ENCODE measurements at places on chromosomes 5 and 9.
A peak's percentile ranks its signal among the peaks of the same experiment; 100 is the strongest.

GRCh38 chr5:43017428-43017815 is 22.7 kb downstream of the ANXA2R start:
- DNase-seq, result no peak

DNA sequence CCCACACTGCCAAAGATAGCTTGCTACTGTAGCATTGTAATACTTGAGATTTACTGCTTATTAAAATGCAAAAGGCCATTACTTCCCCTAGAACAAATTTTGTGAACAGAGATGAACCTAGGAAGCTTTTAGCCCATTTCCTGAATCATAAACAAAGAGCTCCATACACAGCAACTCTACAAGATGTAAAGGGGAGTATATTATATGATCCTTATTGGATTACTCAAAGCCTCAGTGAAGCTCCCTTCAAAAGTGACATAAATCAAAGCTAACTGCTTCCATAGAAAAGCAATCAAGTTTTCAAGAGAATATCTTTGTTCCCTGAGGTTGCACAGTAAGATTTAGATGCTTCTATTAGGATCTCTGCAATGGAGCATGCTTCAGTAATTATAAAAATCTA is 629.8 kb downstream of the EFNA5 start:
- no peak for DNase-seq

DNA sequence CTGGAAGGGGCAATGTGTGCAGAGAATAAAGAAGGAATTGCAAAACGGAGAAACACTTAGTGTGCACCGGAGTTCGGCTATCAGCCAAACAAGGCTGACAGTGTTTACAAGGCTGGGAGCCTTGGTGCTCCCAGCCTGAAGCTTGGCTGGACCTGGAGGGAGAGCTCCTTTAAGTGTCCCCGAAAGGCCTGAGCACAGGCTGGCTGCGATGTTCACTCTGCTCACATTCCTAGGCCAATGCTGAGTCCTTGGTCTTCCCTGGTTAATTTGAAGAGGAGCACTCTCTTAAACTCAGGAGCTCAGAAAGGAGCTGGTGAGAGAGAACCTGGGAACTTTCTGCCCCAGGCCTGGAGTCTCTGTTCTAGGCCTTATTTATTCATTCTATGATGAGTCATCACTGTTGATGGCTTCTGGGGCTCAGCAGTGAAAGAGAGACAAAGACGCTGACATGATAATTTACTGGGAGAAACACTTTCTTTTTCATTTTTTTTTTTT is 88.6 kb upstream of the MYO10 start:
- no peak for DNase-seq

DNA sequence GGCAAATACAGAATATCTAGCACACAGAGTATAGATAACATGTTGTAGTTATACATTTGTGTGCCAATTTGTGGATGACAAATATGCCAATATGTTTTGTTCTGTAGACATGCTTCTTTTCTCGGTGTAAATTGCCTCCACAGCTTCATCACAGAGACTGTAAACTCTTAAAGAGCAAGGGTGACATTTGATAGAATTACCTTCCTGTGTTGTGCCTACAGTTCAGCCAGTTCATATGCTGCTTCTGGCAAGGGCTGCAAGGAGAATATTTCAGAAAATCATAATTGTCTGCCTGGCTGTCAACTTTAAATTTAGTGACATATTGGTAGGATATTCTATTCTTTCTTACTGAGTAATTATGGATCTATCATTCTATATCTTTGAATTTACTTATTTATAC is 155.1 kb downstream of the MAT2B start:
- no peak for DNase-seq

- DNase-seq, result no peak
Observed at GRCh38 chr5:67215519-67216471, 19.2 kb upstream of the CD180 start.

DNA sequence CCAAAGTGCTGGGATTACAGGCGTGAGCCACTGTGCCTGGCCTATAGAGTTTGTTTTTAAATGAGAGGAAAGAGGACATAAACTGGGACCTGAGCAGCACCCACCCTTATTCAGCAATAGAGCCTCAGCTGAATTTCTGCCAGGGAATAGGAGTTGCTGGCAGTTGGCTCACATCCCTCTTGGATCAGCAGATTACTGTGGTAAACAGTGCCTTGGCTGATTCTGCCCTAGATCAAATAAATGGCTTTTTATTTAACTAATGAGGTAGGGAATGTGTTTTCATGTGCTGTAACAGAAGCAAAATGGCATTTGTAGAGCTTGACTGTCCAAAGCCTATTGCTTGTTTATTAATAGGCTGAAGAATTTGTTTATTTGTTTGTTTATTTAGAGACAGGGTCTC is 2.1 kb downstream of the ARHGEF37 start:
- DNase-seq, result no peak

GRCh38 chr9:26339796-26340195 is 552.8 kb downstream of the CAAP1 start:
- no peak for DNase-seq

- no peak for DNase-seq
Observed at GRCh38 chr9:131276891-131277286, 579 bp upstream of the FAM78A start.

DNA sequence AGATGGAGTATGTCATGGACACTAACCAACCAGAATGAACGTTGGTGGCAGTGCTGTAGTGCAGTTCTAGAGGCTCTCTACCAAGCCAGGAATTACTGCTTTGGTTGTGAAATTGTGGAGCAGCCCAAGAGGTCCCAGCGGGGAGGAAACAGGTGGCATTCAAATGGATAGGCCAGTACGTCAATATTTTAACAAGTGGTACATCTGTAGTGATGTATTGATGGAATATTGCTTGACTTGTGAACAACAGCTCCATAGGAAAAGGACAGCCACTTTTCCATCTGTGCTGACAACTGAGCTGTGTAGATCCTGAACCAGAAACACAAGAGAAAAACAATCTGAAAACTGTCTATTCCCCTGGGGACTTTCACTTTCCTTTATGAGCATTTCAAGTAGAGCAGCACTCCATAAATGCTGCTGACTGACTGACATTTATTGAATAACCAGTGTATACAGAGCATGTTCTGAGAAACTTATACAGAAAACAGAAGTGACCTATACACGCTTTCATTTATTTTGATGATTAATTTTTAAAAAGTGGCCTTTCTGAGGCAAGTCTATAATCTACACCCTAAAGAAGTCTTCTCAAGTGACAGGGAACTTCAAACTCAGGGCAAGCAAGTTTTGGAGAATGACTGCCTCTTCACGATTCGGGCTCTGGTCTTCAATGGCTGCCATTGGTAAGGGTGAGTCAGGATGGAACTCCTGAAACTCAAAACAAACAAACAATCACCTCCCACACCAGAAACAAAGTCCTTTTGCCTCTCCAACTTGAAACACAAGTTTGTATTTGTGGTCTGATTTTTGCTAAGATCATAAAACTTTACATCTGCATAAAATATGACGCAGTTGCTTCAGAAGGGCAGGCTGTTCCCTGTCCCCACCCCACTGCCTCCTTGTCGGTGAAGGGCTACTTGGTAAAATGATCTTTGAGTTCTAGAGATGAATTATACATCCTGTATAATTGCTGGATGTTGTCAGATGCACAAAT is 362.4 kb downstream of the NDUFS4 start:
- no peak for DNase-seq

GRCh38 chr5:9544502-9545135 is 1.3 kb downstream of the SEMA5A start:
- DNase-seq, result peak; percentile 59

- no peak for DNase-seq
Observed at GRCh38 chr5:17069995-17070511, 134.0 kb upstream of the MYO10 start.

- no peak for DNase-seq
Observed at GRCh38 chr5:105639511-105639910, 2031.2 kb downstream of the EFNA5 start.

GRCh38 chr9:12922224-12922866 is 147.5 kb downstream of the LURAP1L start:
- peak; percentile 38 for DNase-seq

DNA sequence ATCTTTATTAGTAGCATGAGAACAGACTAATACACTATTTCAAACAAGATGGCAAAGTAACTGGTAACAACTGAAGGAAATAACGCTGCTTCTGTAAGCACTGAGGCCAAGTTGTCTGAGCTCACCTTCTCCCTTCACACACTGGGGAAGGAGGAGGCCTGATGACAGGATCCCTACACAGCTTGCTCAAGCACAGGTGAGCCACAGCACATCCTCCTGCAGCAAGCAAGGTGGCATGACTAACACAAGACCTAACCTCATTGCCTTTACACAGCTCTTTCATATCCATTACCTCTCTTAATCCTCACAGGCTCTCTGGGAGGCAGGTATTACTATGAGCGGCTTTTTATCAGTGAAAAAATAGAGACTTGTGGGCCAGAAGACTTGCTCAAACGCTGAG is 83.3 kb downstream of the ARL15 start:
- DNase-seq, result no peak

- no peak for DNase-seq
Observed at GRCh38 chr9:92746567-92747458, 17.8 kb downstream of the BICD2 start.

DNA sequence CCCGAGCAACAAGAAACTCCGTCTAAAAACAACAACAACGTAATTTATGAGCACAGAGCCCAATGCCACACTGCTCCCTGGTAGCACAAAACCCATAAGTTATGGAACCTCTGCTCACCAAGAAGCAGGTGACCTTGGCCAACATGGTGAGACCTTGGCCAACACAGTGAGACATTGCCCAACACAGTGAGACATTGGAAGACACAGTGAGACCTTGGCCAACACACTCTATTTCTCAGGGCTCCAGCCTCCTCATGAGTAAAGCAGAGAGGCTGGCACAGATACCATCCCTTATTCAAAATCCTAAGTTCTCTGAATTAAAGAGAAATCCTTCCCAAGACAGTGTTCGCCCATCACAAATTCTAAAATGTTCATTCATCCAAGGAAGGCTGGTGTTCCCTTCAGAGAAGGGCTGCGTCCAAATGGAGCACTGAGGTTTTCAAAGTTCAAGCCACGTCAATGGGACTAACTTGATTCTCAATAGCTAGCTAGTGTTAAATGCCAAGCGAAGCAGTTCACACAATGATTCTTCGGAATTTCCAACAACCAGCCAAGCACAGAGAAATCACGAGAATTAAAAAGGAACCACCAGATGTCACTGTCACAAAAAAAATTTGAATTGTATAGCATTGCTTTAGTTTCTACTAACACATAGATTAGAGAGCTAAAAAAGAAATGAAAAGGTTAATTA is 29.5 kb downstream of the TTC39B start:
- no peak for DNase-seq

- DNase-seq, result no peak
Observed at GRCh38 chr9:118618849-118619248, 750.4 kb downstream of the BRINP1 start.

- DNase-seq, result no peak
Observed at GRCh38 chr9:129373361-129373760, 195.3 kb upstream of the IER5L start.

DNA sequence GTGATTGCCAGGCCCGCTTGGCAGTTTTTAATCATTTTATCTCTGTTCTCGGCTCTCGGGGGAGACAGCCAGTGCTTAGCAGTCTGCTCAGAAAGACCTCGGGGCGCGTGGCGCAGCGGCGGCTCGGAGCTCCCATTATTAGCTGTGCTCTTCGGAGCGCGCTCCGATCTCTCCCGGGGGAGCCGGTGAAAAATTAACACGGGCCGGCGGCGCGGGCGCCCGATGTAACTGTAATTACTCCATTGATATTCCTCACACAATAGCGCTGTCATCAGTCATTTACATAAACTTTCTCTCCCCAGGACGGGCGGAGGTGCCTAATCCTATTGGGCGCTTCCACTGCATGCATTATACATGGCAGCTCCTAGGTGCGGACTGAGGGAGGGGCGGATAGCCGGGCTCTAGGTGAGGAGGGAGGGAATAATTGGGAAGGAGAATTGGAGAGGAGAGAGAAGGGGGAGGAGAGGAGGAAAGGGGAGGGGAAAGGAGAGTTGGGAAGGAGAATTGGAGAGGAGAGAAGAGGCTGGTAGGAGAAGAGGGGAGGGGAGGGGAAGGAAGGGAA is 24.9 kb downstream of the LMX1B start:
- DNase-seq, result no peak

DNA sequence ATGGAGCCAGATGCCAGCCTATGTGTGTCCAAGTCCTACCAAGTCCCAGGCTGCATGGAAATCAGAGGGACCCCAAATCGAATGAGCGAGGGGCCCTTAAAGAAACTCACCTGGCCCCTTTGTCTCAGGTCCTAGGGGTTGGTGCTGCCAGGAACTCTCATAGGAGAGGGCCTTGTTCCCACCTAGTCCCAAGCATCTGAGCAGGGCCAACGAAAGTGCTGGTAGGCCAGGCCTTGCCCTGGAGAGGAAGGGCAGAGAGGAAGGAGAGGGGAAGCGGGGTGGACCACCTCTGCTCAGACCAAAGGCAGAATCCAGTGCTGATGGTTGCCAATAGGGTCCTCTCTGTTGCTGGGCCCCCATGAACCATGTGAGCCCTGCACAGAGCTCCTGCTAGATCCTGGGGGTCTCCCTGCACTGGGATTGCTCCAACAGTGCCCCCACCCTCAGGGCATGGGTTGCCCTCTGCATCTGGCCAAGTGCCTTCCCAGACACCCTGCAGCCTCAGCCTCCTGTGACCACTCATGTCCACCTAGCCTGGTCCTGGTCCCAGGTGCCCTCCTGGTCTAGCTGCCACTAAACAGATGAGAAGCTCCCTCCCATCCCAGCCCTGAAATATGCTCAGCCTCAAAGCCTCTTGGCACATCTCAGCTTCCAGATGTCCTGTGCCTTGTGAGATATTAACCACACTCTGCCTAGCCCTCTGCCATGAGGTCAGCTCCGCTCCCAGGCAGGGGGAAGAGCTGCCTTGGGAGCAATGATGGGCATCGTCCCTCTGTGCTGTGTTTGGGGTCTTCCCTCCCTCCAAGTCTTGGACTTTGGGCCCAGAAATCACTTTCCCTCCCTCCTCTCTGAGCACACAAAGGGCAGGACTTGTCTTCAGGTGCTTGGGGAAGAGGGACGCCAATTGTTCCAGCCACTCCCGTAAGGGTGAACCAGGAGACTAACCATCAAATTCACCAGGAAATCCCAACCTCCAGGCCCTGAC is 109.6 kb downstream of the ADAMTS2 start:
- no peak for DNase-seq

- DNase-seq, result no peak
Observed at GRCh38 chr5:119028575-119028974, 40.2 kb upstream of the DTWD2 start.

DNA sequence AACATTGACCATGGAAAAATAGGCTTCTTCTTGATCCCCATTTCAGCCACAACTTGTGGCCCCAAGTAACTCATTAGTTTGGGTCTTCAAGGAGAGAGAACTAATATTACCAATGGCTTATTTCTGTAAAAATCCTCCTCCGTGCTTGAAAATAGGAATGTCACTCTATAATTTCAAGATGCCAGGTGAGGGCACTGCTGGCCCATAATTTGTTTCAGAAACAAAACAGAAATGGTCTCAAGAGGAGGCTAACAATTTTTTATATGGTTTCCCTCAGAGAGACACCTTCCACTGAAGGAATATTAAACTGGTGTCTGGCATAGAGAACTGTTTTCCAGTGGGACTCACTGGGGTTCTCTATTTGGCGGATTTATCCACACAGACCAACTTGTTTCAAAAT is 437.0 kb upstream of the TRPC7 start:
- DNase-seq, result no peak

- DNase-seq, result no peak
Observed at GRCh38 chr9:15239816-15240215, 67.2 kb downstream of the TTC39B start.
